Colonic mucosa (tissue), 4 donors: ENCODE measurements at places on chromosomes 2 and 18. TPM values are rescaled to one million over a fixed set of nuclear protein-coding genes. Genes with fewer than 3 reads are reported as not detected.

GRCh38 chr2:144132357-144132756, 387.6 kb downstream of the ZEB2 start:
- DNase-seq = no peak

Gene TMEM37
- 24.3 TPM for total RNA-seq

DNA sequence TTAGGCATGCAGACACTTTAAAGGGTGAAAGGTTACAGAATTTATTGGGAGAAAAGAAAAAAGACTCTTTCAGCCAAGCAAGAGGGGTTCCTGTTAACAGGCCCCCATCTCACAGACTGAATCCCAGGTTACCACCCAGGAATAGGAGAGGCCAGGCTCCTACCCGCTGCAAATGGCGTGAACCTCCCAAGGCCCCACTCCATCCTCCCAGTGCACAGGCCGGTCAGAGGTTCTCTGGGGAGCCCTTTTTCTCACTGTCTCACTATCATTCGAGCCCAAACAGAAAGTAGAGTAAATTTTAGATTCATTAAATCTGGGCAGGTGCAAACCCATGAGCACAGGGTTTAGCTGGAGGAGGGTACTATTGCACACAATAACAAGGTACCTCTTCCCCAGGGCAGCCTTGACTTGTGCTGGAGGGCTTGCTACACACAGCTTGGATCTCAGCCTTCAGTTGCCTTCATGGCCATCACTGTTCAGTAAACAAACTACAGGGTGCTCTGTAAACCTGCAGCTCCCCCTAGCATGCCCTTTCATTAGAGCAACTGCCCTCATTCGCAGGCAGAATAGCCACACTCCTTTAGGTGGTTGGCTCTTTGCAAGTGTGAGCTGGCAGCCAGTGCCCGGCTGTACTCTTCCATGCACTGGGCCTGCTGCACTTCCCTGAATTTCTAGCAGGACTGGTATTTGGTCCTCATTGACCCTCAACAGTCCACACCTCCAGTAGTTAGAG, 7.3 kb upstream of the PLEK start:
- DNase-seq = no peak

Gene NEB
- total RNA-seq = 0.89 TPM

- DNase-seq = no peak
These were observed 34.5 kb downstream of the PCBP1 start for GRCh38 chr2:70121627-70122372.

Gene GCA
- 22.1 TPM for total RNA-seq

- DNase-seq = no peak
These were observed 39.8 kb upstream of the SNED1 start for GRCh38 chr2:240958366-240959213.

DNA sequence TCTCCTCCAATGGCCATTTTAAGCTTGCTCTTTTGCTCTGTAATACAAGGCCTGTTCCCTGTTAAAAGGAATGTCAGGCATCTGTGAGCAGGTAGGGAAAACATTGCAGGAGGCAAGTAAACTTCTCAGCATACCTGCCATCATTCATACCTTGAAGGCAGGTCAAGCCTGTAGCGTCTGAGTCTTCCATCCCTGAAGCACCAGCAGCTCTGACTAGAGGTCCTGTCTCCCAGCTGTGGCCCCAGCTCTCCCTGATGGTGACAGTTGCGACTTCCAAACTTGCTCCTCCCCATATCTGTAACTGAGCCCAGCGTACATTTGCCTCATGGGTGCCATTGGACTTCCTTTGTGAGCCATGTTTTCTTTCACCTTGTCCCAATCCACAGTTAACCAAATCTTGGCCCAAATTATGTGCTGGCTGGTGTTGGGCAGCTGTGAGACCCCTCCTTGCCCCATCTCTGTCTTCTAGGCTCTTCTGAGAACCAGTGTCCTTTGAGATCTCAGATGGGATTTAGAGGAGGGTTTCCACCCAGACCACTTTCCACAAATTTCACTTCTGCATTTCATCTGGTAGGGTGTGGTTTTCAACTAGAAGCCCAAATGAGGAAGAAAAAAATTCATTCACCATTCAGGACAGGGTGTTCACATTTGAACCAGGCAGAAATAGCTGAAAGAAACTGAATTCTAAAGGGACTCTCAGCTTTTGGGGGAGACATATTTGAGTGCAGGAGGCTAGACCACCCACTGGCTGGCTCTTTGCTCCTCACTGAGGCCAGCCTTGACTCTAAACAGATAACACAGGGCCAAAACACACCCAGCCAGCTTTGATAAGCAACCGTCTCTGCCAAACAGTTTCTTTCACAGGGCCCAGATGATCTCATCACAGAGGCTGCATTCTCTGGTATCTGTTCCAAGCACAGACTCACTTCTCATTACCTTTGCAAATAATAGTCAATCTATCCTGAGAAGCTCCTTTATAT, 66.4 kb upstream of the MSH2 start:
- peak; percentile 61 for DNase-seq

DNA sequence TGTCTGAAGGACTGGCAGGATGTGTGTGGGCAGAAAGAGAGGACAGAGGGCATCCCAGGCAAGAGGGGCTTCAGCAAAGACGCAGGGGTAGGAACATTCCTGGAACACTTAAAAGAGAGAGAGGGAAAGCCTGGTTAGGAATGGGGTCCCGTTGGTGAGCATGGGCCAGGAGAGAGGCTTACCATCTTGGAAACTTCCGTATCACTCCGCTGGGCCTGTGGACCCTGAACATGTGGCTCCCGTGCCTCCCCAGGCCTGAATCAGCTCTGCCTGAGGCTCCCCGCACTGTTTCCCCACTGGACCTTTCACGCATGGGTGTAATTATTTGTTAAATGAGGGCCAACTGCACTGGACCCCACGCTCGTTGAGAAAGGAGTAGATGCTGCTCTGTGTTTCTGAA, 191.1 kb upstream of the GLI2 start:
- DNase-seq = no peak

- DNase-seq = no peak
These were observed 34.9 kb downstream of the CIB4 start for GRCh38 chr2:26605999-26606846.

Gene SRD5A2
- not detected for total RNA-seq

DNA sequence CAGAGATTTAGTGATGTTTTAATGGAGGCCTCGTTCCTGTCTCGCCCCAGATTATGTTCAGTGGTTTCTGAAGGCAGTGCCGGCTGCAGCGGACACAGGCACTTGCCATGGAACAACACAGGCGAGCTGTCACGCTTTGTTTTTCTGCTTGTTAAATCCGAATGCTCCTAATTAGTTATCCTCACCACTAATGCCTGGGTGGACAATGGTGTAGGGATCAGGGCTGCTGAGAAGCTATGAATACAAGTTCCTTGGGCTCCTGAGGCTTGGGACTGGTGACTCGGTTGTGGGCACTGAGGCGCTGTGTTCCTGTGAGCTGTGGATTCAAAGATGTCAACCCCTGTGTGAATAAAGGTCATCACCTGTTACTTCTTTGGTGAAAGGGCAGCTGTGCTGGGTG, 123.5 kb downstream of the PLEKHM3 start:
- no peak for DNase-seq

Gene RNF125
- 8.4 TPM for total RNA-seq

DNA sequence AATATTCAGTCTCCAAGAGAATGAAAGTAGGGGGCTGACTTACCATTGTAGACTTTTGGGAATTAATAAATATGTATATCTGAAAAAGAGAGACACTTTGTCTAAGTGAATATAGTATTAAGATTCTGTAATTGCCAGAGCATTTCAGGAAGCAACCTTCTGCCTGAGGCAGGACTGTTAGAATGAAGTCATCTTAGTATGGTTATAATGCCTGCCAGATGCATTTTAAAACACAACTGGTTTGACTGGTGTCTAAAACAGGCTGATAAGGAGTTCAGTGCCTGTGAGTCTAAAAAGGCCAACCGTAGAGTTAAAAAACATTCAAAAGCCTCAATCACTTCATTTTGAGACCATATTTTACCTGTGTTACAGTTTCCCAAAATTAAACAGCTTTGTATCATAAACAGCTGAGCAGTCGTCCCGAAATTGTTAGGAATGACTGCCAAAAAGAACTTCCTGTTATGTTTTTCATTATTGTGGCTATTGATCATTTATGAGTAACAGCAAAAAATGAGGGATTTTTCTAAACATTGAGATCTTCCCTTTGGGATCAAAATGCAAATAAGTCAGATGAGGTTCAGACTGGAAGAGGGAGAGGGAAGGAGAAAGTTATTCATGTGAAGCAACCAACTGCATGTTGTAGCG, 443.9 kb downstream of the PID1 start:
- no peak for DNase-seq

- DNase-seq = no peak
These were observed 78.4 kb downstream of the INHBB start for GRCh38 chr2:120424274-120424796.

Gene CNTNAP5
- total RNA-seq = not detected

DNA sequence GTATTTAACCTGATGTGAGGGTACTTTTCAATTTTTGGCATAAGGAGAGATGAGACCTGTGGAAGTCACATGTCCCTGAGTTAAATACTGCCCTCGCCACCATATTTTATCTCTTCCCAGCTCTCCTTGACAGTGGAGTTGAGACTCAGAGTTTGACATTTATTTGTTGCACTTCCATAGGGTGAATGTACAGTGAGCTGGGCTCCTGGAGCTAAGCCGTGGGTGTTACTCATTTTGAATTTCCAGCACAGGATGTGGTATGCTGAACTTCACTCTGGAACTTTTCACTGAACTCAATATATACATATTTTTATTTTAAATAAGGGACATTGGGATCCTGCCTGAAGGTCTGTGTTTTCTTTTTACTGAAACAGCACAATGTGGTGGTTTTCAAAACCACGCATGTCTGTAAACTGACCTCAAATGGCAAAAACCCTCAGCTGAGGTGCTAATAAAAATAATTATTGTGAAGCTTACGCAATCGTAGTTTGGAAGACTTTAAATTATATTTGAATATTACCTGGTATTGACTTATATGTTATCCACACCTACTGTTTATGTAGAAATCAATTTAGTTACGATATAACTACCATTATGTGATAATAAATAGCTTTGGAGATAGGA, 12.1 kb downstream of the RNF144A start:
- no peak for DNase-seq

DNA sequence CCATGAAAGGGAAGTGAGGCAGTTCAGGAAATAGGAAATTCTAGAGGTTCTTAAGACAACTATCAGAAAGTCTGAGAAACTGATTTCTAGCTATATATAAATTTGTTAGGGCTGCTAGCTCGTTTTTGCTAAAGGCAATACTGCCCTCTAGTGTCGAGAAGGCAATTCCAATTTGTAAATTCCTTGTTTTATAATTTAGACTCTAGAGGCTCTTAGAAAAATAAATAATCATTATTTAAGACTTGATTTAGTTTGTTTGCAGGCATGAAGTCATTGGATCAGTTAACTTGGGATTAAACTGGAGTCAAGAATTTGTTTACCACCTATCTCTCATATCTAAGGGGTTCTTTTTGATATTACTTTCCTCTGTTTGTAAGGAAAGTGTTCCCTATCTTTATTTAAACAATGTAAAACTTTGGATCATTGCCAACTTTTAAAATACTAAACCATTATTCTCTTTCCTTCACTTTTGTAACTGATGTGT, 66.2 kb downstream of the ACVR2A start:
- DNase-seq = peak; percentile 26

Gene MOGAT1
- not detected for total RNA-seq

- DNase-seq = no peak
These were observed 133.4 kb downstream of the DOCK10 start for GRCh38 chr2:224908818-224909217.

GRCh38 chr18:48657447-48658120, 118.8 kb downstream of the CTIF start:
- DNase-seq = no peak

GRCh38 chr2:169961911-169962310, 134.7 kb downstream of the UBR3 start:
- DNase-seq = no peak

DNA sequence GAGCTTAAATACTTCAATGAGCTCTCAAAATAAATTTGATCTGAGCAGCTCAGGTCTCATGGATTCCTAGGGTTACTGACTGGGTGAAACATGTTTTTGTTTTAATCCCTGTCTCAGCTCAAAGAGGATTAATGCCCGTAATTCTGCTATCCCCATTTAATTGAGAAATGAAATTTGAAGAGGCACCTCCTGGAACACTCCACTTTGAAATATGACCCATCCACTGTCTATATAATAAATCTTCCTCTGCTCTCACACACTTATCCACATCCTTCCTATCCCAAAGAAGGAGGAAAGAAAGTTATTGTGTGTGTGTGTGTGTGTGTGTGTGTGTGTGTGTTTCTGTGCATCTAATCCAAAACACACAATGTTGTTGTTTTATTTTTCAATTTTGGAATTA, 2082.4 kb upstream of the PIK3C3 start:
- DNase-seq = no peak

GRCh38 chr18:34936772-34937171, 104.4 kb upstream of the MAPRE2 start:
- no peak for DNase-seq

DNA sequence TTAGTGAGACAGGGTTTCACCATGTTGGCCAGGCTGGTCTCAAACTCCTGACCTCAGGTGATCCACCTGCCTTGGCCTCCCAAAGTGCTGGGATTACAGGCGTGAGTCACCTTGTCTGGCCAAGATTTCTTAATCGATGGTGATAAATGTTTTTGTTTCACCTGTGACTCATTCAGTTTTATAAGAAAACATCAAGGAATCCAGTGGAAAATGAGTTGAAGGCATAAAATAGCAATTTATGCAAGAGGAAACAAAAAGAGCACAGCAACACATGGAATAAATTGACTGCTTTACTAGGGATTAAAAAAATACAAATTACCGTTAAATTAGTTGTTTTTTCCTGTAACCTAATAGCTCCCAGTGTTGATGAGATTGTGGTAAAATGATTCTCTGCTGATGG, 80.2 kb downstream of the CDK15 start:
- DNase-seq = no peak

Gene UGT1A4
- 1.8 TPM for total RNA-seq

Gene CXCR1
- 0.13 TPM for total RNA-seq

Gene C2orf92
- total RNA-seq = 5.0 TPM

GRCh38 chr18:63016270-63016669, 300.9 kb downstream of the PHLPP1 start:
- peak; percentile 57 for DNase-seq

GRCh38 chr2:132605236-132606180, 64.5 kb downstream of the LYPD1 start:
- no peak for DNase-seq

Gene LHCGR
- total RNA-seq = not detected

Gene MRO
- 0.21 TPM for total RNA-seq

DNA sequence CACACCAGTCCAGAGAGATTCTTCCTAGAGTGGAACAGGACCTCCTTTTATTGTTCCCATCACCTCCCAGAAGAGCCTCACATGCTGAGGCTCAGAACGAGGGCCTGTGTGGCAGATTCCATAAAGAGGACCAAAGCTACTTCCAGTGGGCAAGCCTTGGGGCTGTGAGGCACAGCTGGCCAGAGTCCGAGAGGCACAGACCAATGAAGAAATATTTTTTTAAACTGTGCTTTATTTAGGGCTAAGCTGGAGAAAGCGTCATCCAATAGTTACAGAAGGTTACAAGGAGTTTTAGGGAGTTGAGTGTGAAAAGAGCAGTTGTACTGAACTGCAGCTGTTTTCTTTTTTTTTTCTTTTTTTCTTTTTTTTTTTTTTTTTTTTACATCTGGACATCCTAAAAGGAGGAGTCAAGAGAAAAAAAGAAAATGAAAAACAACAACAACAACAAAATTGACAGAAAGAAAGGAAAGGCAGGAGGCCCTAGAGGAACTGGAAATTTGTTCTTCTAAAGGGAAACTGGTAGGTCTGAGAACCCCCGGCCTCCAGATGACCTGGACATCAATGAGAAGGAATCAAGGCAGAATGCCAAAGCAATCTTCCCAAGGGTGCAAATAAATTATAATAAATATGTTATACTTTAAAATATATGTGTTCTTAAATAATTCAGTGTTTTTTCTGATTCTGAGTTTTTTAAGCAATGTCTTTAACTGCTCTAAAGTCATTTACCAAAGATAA, 322.6 kb downstream of the CELF4 start:
- DNase-seq = no peak
